Stimulated activated CD4-positive, alpha-beta T cell treated with anti-CD3 and anti-CD28 coated beads, TNF-alpha, amount 100 ng/mL, for 24 hours (primary cell): ENCODE measurements at places on chromosomes 7 and 10.

- DNase-seq: no peak
These were observed 58.7 kb upstream of the PRPS1L1 start for GRCh38 chr7:18086165-18087025.

DNA sequence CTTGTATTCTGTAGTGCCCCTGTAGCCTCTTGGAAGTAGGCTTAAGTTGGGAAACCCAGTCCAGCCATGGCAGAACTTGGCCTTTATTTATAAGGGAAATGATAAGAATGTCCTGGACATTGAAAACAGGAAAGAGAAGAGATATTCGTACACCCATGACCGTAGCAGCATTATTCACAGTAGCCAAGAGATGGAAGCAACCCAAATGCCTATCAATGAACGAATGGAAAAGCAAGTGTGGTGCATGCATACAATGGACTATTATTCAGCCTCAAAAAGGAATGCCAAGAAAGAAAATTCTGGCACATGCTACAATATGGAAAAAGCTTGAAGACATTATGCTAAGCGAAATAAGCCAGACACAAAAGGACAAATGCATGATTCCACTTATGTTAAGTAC, 315.3 kb downstream of the CXCL12 start:
- no peak for DNase-seq

- DNase-seq: no peak
These were observed 80.0 kb downstream of the CSTF2T start for GRCh38 chr10:51619365-51619764.

DNA sequence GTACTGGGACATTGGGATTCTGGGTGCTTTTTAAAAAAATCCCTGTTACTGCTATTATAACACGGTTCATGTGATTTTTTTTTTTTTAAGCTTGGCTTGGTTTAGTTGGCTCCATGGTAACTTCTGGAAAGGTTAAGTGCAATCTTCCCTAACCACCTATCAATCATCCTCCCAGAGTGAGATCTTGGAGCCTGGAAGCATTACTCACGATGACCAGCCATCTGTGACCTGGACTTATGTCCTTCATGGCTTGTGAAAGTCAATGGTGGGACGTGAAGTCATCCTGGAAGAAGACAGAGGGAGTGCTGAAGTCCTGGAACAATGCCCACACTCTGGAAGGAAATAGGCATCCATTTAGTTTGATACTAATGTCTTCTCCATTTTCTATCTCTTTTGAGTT, 135.5 kb upstream of the FRMD4A start:
- DNase-seq: no peak

DNA sequence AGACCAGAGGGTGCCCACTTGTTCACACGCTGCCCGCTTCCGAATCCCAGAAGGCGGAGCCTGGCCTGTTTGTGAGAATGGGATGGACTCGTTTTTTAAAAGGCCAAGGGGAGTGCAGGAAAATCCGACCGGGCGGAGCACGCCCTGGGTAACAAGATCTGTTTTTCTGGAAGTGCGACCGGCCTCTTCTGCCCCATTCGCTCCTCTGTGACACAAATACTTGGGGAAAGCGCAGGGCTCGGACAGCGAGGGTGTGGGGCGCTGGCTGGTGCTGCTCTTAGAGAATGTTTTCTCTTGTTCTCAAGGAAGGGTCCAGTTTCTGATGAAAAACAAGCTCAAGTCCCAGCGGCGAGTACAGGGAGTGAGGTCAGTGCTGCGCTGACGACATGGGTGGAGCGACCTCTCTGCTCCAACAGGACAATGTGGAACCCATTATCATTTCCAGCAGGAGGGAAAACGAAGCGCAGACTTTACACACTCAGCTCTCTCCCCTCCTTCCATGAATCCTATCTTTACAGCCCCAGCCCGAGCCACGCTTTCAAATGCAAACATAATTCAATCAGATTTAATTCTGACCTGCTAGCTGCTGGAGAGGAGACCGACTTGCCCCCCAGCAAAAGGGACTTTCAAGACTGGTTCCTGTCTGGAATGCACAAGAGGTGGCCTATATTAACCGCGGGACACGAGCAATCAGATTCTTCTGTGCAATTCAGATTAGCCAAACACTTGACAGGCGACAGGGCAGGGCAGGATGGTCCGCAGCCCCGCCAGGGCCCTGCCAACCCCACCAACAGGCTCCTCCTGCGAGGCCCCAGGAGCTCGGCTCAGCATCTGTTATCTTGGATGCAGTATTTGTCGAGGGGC, 1.1 kb downstream of the RADIL start:
- no peak for DNase-seq

GRCh38 chr7:1829111-1829510, 159.0 kb downstream of the ELFN1 start:
- DNase-seq: no peak

DNA sequence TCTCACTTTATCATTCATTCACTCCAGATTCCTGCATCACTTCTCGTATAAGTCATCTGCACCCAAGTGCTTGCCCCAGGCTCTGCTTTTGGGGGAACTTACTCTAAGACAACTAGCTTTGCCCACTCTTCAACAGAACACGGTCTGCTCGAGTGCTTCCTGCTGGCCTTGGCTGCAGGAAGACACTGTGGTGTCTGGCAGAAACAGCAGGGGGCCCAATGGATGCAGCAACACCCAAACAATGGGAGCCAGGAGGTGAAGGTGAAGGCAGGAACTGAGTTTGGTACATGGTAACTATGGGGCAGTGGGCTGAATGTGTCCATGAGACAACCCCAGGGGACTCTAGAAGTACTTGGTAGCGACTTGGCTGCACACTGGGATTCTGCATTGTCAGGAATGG, 344.0 kb downstream of the REEP3 start:
- no peak for DNase-seq

GRCh38 chr10:95832216-95833041, 75.3 kb upstream of the CC2D2B start:
- DNase-seq: no peak

GRCh38 chr10:118139321-118139720, 92.6 kb upstream of the RAB11FIP2 start:
- no peak for DNase-seq

- DNase-seq: no peak
These were observed 314.0 kb downstream of the DNAJB6 start for GRCh38 chr7:157650801-157651200.

DNA sequence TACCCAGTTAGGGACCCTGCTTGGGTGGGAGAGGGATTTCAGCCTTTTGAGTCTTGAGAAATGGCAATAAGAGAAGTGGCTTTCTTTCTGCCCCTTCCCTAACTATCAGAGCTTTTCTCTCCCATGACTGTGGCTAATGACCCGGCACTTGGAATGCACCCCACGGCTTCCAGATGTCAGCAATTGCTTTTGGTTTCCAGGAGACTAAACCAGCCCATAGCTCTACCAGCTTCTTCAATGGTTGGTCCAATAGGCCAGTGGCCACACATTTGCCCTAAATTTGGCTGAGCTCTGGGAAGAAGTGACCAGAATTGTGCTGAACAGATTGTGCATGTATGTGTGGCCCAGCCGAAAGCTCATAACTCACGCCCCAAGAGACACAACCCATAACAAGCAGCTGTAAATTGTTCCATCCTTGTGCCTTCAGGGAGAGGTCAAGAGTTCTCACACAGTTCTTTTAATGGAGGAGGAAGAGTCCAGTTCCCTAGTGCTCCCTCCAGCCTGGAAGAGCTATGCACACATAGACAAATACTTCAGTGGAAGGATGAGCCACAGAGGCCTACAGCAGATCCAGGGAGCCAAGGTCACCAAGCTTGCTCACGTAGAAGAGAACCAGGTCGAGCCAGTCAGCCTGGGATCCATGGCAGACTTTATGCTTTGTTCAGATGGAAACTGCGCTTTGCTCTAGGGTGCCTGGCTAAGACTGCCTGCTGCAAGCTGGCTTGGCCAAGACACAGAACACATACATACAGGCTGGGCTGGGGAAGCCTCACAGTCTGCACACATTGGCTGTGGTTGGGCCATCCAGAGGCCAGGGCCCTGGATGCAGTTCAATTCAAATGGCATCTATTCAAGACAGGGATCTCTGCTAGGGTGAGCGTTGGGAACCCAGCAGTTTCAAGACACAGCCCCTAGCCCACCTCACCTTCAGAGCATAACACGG, 131.8 kb upstream of the HABP2 start:
- no peak for DNase-seq

DNA sequence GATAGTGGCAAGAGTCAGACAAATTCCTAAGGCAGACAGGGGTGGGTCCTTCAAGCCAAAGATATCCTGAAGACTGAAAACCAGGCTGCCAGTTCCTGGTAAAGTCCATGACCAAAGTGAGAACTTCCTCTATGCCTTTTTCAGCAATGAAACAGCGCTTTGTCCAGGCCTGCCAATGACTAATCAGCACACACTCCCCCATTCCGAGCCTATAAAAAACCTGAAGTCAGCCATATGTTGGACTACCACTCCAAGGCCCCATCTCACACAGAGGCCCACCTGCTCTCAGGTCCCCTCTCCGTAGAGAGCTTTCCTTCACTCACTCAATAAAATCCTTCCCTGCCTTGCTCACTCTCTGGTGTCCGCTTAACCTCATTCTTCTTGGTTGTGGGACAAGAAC, 402.2 kb downstream of the ANKRD7 start:
- DNase-seq: no peak

DNA sequence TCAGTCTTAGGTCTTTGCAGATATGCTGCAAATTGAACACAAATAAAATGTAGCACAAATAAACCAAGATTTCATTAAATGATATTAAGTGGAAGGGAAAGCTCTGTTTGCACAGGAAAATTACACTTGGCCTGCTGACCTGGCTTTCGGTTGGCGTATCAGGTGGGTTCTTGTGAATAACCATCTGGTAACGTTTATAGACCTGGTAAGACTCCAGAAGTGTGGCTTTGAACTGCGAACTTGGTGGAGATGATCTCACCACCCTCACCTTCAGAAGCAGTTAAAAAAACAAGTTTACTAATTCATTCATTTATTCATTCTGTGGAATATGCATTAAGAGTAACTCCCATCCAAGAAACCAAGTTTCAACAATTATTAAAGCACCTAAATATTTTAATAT, 28.1 kb downstream of the ATE1 start:
- no peak for DNase-seq

DNA sequence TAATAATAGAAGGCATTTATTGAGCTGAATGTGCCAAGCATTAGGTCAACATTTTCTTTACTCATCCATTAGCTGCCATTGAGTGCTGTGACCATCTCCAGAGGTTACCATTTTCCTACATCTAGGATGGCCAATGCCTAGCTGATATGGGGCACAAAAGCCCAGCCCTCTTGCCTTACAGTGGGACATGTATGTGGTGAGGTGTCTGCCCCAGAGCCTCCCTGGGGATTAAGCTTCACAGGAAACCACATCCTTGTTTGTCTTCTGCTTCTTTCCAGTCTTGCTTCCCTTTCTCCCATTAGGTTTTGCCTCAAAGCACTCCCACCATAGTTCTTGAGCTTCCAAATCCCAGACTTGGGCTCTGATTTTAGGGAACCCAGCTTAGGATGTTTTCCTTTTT, 258.7 kb downstream of the SORCS3 start:
- no peak for DNase-seq

DNA sequence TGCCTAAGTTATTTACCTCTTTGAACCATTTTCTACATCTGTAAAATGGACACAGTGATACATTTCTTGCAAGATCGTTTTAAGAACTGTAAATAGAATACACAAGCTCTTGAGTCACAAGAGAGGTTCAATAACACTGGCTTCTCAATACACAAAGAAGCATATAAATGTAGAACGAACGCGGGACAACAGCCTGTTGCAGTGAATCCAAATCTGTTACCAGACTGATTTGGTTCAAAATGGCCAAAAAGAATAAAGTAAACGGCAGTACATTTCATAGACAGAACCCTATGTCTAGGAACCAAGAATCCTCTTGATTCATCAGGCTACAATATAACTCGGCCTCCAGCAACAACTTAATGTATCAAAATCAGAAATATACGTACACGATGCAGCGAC, 701 bp downstream of the MTPAP start:
- DNase-seq: no peak

DNA sequence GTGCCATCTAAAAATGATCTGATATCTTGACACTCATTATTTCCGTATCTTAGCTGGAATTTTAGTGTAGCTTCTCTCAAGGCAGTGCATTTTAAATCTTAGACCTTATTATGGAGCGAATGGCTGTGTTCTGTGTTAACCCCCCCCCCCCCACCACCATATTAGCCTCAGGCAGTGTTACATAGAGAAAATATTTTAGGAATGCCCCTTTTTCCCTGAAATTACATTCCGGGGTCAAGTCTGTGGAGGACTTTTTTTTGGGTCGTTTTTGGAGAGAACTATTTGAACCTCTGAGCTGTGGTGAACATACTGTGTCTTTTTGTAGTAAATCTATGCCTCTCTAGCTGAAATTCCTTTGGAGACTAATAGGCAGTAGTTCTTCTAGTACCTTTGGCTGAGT, 3.1 kb downstream of the CCDC126 start:
- no peak for DNase-seq

DNA sequence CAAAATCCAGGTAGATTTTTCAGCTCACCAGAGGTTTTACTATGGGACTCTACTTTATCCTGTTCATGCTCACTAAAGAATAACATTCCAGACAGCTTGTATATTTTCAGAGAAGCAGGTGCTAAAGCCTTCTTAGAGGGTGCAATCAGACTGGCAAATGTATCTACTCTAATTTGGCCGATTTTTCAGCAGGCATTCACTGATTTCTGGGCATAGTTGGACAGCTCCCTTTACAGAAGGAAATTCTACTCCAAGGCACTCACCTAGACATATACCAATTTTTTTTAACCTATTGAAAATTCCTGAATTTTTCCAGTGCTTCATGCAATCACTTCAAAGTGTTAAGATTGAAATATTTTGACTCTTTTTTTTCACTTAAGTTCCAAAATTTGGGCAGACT, 3.8 kb upstream of the CNTNAP2 start:
- no peak for DNase-seq

DNA sequence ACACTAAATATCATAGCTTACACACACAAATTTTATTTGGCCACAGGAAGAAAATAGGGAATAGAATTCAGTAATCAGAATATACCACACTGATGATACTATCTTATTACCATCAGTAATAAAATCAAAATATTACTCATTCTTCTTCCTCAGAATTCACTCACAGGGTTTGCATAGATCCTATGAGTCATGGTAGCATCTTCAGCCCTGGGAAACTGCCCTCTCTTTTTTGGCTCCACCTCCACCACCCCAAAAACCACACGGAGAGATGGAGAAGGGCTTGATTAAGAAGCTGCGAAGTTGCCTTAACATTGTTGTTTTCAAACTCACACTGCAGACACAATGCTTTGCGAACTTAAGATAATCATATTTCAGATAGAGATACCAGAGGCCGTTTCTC, 154.1 kb upstream of the AHR start:
- DNase-seq: peak; percentile 51

DNA sequence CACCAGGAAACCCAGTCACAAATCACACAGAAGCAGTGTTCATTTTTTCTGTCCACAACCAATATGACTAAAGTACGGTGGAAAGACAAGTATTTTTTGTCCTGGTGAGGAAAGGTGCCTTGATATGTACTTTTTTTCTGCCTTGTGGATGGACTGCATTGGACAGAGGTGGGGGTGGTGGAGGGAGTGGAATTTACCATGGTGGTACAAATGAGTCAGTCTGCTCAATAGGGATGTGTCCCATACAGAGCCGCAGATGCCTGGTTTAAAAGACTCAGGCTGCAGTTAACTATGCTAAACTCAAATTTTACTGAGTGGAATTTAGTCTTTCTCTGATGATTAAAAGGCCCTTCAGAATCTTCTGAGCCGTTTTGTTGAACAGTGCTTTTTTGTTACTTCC, 674.5 kb upstream of the GALNT17 start:
- DNase-seq: no peak
